Left kidney (tissue), 8 donors: ENCODE measurements at places on chromosomes 3 and 15. TPM values are rescaled to one million over a fixed set of nuclear protein-coding genes. Genes with fewer than 3 reads are reported as not detected.

DNA sequence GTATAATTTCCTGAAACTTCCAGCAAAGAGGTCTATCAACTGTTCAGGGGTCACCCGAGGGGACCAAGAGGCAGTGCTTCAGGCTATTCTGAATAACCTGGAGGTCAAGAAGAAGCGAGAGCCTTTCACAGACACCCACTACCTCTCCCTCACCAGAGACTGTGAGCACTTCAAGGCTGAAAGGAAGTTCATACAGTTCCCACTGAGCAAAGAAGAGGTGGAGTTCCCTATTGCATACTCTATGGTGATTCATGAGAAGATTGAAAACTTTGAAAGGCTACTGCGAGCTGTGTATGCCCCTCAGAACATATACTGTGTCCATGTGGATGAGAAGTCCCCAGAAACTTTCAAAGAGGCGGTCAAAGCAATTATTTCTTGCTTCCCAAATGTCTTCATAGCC lies 6.8 kb downstream of the GCNT3 start:
- no peak for DNase-seq

DNA sequence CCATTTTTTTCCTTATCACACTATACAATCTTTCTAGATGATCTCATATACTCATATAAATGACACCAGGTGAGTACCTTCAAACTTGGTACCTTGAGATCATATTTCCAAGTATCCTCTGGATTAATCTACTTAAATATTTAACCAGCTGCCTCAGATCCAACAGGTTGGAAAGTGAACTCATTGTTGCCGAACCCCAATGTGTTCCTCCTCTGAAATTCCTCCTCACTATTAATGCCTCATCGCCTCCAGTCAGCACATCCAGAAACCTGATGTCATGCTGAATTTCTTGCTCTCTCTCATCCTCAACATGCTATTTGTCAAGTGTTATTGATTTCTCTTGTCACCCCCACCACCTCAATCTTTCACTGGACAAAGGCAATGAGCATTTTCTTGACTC lies 221.8 kb downstream of the FMN1 start:
- DNase-seq, result no peak

DNA sequence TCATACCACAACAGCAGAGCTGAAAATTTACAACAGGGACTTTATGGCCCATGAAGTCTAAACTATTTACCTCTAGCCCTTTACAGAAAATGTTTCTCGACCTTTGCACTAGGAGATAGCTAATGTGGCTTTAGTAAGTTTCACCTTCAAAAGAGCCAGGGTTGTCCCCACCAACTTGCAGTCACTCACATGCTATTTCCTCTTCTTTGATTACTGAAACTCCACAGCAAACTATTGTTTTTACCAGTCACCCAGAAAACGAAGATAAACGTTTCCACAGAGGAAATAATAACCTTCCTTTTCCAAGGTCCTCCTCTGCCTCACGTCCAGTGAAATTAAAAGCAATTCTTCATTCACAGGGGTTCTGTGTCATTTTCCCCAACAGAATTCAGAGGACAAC lies 48.2 kb downstream of the WWTR1 start:
- DNase-seq, result peak; percentile 70

DNA sequence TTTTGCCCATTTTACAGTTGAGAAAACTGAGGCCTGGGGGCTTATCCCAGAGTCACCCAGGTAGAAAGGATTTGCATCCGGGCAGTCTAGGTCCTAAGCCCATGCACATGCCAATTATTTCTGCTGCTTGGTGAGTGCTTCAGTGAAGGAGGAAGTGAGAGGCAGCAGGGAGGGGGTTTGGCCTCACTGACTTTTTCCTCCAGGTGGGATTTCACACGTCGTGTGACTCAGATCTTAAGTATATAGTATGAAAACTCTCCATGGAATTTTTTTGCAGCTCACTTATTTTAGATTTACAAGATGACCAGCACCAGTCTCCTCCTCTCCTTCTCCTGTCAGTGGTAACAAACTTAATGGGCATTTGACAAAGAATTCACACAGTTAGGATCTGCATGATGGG lies 4.6 kb downstream of the ITGA11 start:
- DNase-seq, result no peak

DNA sequence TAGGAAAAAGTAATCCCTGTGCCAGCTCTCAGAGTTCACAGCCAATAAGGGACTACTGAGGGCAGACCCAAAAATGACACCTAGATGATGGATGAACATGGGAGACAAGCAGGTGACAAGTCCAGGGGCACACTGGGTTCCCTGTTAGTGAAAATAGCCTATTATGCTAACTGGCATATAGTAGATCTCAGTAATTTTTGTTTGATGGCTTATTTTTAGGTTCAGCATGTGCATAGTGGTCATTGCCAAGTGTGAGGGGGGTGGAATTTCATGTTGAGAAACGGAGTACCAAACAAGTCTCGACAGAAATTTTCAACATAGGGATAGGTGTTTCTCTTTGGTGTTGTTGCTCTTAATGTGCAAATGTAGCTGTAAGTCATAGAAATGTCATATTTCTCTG lies 6.4 kb upstream of the ITGB5 start:
- DNase-seq, result no peak

GRCh38 chr15:67914537-67915460 lies 75.0 kb upstream of the RNU6-1 start:
- DNase-seq, result peak; percentile 76

DNA sequence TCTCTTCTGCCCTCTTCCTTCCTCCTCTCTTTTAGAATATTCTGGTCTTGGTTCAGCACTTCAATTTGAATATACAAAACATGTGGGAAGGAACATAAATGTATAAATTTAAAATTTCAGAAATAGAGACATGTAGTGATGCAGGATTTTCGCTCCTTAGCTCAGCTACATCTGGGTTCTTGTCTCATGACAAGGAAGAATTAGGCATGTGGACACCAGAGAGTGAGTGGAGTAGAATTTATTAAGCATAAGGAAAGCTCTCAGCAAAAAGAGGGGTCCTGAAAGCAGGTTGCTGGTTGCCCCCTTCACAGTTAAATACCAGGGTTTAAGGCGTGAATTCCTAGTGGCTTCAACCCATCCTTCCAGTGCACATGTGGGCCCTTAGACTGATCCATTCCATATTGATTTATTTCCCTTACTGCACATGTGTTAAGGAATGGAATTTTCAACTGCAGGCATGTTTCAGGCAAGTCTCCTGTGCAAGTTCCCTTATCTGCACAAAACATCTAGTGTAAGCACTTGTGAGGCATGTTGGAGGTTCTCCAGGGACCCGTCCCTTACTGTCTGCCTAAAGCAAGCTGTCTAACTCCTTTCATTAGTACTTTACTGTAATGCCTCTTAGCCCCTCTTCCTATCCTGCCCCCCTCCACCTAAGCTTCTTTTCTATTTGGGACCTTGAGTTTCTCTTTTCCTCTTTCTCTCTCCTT lies 133.2 kb upstream of the STRIT1 start:
- no peak for DNase-seq

GRCh38 chr3:156865732-156866131 lies 39.6 kb downstream of the LEKR1 start:
- DNase-seq, result no peak

GRCh38 chr3:54206874-54207273 lies 84.5 kb downstream of the CACNA2D3 start:
- DNase-seq, result no peak

DNA sequence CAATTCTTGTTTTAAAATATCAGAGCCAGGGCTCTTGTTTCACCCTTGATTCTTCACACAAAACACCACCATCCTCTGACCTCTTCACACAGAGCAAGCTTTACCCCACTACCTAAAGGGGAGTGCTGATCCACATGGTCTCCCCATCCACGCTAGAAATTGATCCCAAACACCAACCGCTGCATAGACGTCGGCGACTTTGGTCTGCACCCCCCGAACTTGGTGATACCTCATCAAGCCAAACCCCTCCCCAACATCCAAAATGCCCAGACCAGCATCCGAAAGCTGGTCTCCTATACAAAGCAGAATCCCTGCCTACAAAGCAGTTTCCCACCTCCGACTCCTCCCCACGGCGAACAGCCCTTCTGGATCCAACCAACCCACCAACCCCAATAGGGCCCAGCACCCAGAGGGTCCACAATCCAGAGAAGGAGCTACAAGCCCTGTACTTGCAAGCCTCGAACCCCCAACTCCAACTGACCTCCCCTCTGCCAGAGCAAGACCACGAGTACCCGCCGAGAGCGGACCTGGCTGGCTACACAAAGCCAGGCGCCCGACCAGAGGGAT lies 25.8 kb upstream of the MTHFS start:
- no peak for DNase-seq

DNA sequence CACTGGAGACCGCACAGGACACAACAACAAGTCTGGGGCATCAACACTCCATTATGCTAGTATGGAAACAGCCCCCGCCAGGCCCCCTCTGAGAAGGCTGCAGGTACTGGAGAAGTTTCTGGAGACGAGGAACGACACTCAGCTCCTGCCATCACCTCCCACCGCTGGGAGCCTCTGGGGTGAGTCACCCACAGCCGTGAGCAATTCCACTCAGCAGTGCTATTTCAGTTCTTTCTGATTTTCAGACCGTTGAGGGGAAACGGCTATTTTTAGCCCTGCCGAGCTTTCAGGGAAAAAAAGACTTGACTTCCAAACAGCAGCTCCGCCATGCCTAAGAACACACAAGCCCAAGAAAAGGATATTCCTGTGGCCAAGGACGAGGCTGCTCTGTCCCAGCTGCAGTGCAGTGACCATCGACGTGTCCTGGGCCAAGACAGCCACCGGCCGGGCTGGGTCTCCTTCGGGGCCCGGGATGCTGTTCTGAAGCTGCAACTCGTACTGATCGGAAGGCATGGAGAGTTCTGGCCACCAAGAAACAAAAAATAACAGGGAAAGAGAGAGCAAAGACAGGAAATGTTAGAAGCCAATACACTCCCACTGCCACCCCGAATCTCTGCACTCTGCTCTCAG lies 40.8 kb downstream of the NUP210 start:
- no peak for DNase-seq

DNA sequence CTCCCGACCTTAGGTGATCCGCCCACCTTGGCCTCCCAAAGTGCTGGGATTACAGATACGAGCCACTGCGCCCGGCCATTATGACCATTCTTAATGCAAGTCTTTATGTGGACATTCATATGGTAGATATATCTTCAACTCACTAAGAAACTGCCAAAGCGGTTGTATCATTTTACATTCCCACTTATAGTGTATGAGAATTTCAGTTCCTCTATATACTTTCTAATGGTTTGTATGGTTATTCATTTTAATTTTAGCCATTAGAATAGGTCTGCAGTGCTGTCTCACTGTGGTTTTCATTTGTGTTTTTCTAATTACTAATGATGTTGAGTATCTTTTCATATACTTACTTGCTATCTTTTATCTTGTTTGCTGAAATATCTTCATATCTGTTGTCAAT lies 32.5 kb downstream of the TCF12 start:
- no peak for DNase-seq

- DNase-seq, result no peak
Observed at GRCh38 chr3:126959921-126960603, 22.9 kb upstream of the PLXNA1 start.

GRCh38 chr3:53708001-53708621 lies 138.1 kb downstream of the CHDH start:
- no peak for DNase-seq

DNA sequence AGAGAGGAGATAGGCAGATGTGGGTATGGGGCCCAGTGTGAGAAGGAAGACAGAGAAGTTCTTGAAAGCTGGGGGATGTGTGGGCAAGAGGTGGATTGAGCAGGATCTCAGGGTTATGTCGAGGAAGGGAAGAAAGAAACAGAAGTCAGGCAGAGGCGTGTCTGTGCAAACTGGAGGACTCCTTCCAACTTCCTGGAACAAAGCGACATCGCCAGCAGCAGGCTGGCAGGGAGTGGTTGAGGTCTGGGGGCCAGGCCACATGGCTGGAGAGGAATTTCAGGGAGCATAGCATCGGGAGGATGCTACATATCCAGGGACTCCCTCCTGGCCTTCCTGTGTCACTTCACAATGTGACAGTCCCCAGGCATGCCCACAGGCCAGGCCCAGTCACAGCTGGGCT lies 42.9 kb upstream of the MYZAP start:
- DNase-seq, result no peak

DNA sequence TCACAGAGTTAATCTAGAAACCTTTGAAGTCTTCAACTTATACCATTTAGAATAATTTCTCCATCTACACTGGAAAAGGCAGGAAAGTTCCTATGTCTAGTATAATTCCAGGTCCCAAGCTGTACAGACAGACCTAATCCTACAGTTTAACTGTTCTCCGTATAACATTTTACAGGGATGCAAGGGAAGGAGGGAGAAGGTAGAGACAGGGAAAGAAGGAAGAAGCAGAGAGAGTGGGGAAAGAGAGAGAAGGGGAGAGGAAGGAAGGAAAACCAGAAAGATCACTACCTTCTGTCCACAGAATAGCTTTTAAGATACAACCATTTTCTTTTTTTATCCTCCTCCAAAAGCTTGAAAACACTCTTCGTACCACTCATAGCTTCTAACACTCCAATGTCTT lies 185.8 kb downstream of the FOXP1 start:
- DNase-seq, result no peak

- DNase-seq, result no peak
Observed at GRCh38 chr15:60795889-60796288, 316.9 kb upstream of the ICE2 start.

DNA sequence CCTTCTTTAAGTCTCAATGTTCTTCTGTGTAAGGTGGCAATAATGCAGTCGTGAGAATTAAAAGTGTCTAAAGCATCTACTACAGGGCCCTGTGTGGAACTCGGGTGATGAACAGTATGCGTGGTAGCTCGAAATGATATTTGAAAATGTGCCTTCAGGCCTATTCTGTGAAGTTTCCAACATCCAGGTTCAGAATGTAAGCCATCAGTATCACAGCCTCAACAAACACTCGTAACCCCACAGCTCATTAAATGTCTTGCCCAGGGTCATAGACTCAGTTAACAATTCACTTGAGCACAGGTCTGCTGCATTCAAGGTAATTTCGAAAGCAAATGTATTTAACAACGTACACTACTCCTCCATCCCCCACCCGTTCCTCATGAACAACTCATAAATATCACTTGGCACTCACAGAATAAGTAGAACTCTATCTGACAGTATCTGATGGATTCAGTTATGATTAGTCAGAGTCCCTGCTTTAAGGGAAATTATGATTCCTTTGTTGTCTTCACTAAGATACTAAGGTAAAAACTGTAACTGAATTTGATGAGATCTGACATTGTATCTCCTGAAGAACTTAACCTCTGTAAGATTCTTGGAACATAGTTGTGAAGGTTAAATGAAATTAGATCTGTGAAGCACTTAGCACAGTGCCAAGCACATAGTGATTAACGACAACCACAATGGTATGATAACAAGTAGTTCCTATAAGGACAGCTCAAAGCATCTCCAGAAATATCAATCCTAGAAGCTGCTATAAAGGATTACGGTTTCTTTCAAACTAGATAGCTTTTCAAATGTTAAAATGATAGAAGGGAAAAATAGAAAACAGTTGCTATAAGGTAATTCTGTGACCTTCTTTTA lies 642.3 kb downstream of the TBL1XR1 start:
- peak; percentile 24 for DNase-seq

Gene SUSD5
- polyA plus RNA-seq, result 4.5 TPM

Gene P2RY14
- polyA plus RNA-seq, result 0.57 TPM

Gene MB21D2
- polyA plus RNA-seq, result 16.0 TPM

Gene PLCB2
- 10.8 TPM for polyA plus RNA-seq

Gene MKRN2OS
- 2.6 TPM for polyA plus RNA-seq

Gene EPHB3
- 27.6 TPM for polyA plus RNA-seq

Gene AMOTL2
- 75.0 TPM for polyA plus RNA-seq
